ENCODE measurements at places on chromosomes 1 and 21.

- DNase-seq = no peak
These were observed 56.8 kb downstream of the SKI start for GRCh38 chr1:2284932-2285331.

GRCh38 chr1:189662190-189662589 is 815.5 kb downstream of the BRINP3 start:
- DNase-seq = no peak

DNA sequence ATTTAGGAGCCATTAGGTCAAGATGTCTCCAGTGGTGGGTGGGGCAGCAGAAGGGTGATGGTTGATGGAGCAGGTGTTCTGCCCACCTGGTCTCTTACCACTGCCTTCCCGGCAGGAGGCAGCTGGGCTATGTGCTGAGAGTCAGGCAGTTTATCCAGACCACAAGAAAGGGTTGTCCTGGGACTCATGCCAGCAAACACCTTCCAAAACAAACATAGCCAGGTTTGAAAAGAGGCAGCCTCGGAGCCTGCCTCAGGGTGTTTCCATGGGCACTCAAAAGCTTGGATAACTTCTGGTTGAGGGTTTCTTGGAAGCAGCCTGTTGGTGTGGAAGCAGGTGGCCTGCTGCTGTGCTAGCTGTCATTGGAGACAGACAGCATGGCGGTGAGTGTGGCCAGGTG is 187.2 kb downstream of the PCP4 start:
- no peak for DNase-seq

DNA sequence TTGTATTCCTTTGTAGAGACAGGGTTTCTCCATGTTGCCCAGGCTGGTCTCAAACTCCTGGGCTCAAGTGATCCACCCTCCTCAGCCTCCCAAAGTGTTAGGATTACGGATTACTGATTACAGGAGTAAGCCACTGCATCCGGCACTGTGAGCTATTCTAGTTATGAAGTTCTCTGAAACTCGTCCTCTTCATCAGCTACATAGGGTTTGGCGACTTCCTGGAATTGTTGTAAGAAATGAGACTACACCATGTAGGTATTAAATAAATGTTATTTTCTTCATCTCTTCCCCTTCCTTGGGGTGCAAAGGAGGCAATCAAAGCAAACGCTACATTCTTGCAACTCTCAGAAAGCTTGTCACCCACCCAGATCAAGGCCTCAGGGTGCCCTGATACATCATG is 131.2 kb upstream of the TIAM1 start:
- no peak for DNase-seq

- DNase-seq = no peak
These were observed 20.7 kb downstream of the PDIK1L start for GRCh38 chr1:26132128-26132833.

- no peak for DNase-seq
These were observed 60.1 kb downstream of the TLR5 start for GRCh38 chr1:223082914-223083313.

DNA sequence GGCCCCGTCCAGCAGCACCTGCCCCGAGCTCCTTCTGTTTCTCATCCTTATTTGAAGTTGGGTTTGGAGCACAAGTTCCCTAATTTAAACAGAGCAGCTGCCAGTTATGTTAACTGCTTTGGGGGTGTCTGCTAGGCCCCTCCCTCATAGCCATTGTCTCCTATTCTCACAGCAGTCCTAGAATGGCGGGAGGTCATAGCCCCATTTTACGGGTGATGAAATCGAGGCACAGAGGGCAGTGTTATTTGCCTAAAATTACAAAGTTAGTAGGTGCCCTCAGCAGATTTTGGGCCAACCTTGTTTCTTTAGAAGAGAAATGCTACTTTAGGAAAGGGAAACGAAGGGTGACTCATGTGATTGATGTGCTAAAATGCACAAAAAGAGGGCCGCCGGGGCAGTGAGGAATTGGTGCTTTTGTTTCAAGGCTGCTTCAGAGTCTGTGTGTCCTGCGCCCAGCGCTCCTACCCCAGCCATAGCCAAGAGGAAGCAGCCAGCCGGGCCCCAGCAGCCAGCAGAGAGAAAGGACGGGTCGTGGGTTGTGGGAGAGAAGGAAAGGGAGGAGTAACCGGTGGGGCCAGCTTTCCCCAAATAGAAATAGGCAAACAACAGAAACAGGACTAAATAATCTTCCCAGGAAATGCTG is 13.0 kb downstream of the VANGL1 start:
- no peak for DNase-seq
